CD4-positive, CD25-positive, alpha-beta regulatory T cell (primary cell): ENCODE measurements at places on chromosomes 3 and 15. TPM values are rescaled to one million over a fixed set of nuclear protein-coding genes. Genes with fewer than 3 reads are reported as not detected.

DNA sequence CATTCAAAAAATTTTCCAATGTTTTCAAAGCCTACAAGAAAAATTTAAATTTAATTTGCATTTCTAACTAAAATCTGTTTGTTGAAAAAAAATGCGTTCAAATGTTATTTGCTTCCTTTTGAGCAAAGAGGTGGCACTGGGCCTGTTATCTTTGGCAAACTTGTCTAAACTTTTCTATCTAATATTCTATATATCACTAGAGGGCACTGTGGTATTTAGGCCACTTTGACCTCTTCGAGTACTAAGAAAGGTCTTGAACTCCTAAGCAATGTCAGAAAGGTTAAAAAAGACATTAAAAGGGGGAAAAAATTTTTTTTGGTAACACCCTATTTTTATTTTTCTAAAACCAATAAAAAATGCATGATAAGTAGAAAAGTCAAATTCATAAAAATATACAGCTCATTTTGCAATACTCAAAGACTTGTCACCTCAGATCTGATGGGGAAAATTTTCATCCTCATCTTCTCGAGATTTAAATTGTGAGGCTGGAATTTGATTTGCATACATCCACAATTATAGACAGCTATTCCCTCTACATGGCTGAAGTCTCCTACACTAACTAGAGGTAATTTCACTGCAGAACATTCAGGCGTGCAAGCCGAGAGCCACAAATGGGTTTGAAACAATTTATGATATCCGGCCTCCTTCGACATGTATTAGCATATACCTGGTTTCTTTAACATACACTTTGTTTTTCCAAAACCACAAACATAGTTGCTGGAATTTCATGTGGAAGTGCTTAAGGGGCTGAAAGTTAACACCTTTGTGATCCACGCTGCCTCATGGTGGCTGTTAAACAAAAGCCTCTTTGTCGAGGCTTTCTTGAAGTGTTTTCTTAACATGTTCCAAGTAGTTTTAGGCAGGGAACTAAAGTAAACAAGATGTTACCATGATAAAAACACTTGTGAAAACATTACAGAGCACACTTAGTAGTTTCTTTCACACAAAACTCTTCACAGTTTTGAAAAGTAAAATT, 576.4 kb downstream of the FOXP1 start:
- no peak for DNase-seq

GRCh38 chr3:42699511-42699971, 3.1 kb downstream of the HHATL start:
- no peak for DNase-seq

CSPG5 gene
- total RNA-seq, result not detected

DNA sequence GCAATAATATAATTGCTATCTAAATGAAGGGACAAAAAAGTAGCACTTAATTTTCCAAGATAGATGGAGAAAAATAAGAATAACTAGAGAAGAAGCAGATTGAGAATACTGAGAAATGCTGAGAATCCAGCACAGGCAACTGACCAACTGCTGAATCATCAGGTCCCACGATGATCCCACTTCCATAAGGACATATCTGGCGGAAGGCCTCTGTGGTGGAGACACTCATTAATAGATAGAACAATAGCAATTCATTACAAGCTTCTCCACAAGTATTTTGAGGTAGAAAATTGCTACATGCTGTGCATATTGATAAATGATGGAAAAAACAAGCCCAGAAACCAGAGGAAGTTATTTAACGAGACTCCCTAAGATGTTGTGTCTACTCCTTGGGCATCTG, 105.9 kb downstream of the DUT start:
- DNase-seq, result no peak

GRCh38 chr15:81338170-81339007, 14.4 kb upstream of the STARD5 start:
- no peak for DNase-seq

SLC28A1 gene
- total RNA-seq, result not detected

CD200R1 gene
- 7.5 TPM for total RNA-seq

DNA sequence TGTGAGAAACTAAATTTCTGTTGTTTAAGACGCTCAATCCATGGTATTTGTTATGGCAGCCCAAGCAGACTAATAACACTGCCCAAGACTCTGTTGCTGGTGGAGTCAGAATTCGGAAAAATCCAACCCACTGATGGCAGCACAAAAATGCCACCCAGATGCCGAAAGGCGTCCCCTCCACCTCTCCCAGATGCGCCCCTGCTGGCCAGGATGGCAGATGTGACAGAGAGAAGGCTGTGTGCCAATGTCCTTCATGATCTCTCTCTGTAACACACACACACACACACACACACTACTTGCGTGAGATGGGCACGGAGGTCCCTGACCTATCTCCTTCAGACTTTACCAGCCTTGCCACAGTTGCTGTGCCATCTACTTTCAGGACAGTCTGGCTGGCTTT, 10.9 kb upstream of the LYSMD4 start:
- DNase-seq, result no peak

ARHGAP11A gene
- total RNA-seq, result 20.3 TPM

GRCh38 chr3:171677706-171678105, 132.6 kb downstream of the PLD1 start:
- DNase-seq, result no peak

ZSCAN2 gene
- total RNA-seq, result 4.8 TPM

- DNase-seq, result no peak
Observed at GRCh38 chr3:56923526-56924224, 121.9 kb upstream of the ARHGEF3 start.

- no peak for DNase-seq
Observed at GRCh38 chr15:27232876-27233275, 261.9 kb downstream of the GABRG3 start.

DNA sequence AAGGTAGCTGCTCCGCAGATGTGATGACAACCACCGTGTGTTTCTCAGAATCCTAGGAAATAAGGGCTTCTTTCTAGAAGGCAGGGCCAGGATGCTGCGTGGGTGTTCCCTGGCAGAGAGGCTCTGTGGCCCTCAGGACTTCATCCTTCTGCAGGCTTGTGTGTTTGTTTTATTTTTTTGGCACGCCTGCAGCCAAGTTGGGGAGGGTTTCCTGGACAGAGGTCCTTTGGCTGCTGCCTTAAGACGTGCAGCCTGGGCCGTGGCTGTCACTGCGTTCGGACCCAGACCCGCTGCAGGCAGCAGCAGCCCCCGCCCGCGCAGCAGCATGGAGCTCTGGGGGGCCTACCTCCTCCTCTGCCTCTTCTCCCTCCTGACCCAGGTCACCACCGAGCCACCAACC, at the start of gene CLEC3B:
CLEC3B (plus strand) TSS at position 266 of the 400 bp plus-strand sequence; CDS start at position 326, 60 bp downstream.
- no peak for DNase-seq

GRCh38 chr3:88282528-88283241, 132.9 kb downstream of the C3orf38 start:
- no peak for DNase-seq

- DNase-seq, result no peak
Observed at GRCh38 chr15:89631902-89632264, 23.4 kb downstream of the KIF7 start.

HTR3E gene
- total RNA-seq, result not detected

ST8SIA2 gene
- total RNA-seq, result not detected

DNA sequence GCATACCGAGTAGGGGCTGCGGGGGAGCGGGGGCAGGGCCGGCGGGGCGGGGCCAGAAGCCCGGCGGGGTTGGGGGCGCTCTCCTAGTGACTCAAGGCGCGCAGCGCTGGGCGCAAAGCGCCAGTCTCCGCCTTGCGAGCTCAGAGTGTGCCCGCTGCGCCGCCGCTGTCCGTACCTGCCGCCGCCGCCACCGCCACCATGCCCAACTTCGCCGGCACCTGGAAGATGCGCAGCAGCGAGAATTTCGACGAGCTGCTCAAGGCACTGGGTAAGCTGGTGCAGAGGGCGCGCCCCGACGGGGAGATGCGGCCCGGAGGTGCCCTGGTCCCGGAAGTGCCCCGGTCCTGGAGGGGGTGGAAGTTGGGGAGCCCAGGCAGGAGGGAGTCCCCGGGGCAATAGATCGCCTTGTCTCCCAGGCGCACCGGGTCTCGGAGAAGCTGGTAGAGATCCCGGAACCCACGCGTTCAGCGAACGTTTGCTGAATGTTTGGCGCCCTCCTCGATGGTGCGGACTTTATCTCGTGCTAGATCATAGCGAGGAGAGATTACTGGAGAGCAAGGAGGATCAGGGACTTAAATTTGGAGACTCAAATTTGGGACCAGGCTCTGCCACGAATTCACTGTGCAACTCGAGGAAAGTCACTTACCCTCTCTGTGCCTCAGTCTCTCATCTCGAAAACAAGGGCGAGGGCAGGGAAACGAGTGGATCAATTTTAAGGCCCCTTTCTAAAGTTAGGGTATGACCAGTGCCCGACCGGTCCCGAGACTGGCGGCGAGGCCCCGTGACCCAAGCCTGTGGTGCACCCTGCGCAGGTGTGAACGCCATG, at the start of gene CRABP1:
CRABP1 (plus strand) TSS at position 123 of the 826 bp plus-strand sequence; CDS start at position 199, 76 bp downstream.
- no peak for DNase-seq

- DNase-seq, result no peak
Observed at GRCh38 chr3:56822501-56822900, 20.8 kb upstream of the ARHGEF3 start.

- DNase-seq, result peak; percentile 11
Observed at GRCh38 chr15:52529341-52529924, 753 bp upstream of the MYO5A start.

DNA sequence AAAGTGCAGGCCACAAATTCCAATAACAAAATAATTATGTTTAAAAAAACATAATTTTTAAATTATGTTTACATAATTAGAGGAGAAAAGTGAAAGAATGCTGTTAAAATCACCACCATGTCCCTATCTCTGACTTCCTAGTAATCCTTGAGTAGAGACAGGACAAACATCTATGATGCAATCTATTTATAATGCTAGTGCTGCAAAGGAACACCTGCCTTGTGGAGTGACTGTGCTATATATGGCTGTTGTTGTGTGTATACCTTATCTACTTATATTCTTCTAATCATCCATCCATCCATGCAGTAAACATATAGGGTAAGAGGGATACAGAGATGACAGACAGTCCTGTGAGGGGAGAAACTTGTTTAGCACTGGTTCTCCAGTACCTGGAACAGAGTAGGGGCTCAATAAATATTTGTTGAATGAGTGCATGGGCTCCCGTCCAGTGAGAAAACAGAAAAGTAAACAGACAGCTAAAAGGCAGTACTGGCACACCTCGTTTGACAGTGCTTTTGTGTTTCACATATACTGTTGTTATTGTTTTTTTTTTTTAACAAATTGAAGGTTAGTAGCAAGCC, 229.3 kb upstream of the UBE2E1 start:
- no peak for DNase-seq

- DNase-seq, result no peak
Observed at GRCh38 chr15:74995779-74996765, 709 bp downstream of the SCAMP5 start.

AMOTL2 gene
- total RNA-seq, result not detected

GRCh38 chr3:181484026-181484425, 227.7 kb upstream of the SOX2 start:
- DNase-seq, result no peak

GRCh38 chr3:14497321-14497720, 42.8 kb downstream of the GRIP2 start:
- DNase-seq, result no peak

- no peak for DNase-seq
Observed at GRCh38 chr15:39171944-39172368, 408.9 kb upstream of the THBS1 start.

- DNase-seq, result no peak
Observed at GRCh38 chr3:75129101-75129500, 514.6 kb upstream of the CNTN3 start.

- DNase-seq, result peak; percentile 3
Observed at GRCh38 chr3:109050591-109051167, 67.3 kb downstream of the MORC1 start.

DNA sequence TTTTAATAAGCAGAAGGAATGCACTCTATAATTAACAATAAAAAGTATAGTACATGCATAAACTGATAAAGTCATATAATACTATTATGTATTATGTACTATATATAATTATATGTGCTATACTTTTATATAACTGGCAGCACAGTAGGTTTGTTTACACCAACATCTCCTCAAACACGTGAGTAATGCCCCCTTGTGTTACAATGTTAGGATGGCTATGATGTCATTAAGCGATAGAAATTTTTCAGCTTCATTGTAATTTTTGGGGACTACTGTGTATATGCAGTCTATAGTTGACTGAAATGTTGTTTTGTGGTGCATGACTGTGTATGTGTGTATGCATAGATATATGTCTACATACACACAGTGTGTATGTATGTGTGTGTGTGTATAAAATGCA, 100.6 kb downstream of the SLMAP start:
- DNase-seq, result peak; percentile 37

TNFAIP8L3 gene
- not detected for total RNA-seq

DNA sequence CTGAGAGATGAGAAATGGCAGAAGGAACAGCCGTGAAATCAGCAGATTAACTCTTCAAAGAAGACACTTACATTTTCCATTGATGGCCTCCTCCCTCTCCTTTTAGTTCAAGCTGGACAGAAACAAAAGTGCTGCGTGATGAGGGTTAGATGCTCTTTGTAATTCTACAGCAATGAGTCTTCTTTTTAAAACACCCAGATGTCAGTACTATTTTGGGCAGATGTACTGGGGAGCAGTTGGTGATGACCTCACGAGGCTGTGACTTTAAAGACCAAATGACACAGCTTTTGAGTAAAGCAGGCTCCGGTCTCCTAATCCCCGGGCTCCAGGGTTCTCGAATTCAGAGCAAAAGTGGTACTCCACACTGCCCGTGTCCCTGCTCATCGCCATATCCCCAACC, 198.2 kb downstream of the SLCO3A1 start:
- DNase-seq, result no peak

DNA sequence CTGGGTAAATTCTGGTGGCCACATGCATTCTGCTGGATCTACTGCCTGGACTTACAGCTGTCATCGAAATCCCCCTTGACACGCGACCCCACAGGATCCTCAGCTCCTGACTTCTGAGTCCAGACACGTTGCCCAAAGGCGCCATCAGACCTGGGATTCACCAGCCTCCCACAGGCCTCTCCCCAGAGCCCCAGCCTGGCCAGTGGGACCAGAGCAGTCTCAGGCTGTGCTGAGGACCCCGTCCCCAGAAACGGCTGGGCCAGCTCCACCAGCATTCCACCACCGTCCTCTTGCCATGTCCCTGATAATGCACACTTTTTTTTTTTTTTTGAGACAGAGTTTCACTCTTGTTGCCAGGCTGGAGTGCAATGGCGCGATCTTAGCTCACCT, 166.1 kb downstream of the LRRK1 start:
- DNase-seq, result no peak

TMIE gene
- total RNA-seq, result 1.9 TPM

DNA sequence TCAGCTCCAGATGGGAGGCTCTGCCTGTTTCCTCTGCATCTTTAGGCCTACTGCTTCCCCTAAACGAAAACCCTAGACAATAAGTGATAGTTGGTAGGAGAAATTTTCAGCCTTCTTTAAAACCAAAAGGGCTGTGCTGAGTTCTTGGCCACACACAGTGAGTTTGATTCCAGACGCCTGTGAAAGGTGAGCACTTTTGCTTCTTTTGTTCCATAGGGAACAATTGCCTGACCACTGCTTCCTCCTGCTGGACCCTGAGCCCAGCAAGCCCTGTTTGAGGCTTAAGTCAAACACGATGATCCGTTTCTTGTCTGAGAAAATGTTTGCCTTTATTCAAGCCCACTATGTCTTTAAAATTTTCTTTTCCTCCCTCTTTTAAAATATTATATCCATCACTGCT, 493.9 kb downstream of the ZIC1 start:
- no peak for DNase-seq

RHOV gene
- not detected for total RNA-seq

UNC13C gene
- not detected for total RNA-seq
